ENCODE measurements at places on chromosomes 7 and 10.

DNA sequence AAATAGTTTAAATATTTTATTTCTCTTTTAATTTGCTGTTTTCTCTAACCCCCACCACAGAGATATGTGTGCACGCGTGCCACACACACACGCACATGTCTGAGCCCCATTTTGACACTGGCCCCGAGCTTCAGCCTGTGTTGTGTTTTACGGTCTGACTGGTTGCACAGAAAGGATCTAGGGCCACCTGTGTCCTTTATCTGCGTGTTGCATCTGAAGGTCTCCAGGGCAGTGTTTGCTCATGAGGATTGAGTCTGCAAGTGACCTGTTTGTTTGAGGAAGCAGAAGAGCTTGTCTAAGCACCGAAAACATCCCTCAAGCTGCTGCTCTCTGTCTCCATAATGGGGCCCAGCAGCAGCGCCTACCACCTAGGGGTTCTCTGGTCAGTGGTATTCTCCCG, 266.4 kb upstream of the LYZL1 start:
- no peak for ATAC-seq

DNA sequence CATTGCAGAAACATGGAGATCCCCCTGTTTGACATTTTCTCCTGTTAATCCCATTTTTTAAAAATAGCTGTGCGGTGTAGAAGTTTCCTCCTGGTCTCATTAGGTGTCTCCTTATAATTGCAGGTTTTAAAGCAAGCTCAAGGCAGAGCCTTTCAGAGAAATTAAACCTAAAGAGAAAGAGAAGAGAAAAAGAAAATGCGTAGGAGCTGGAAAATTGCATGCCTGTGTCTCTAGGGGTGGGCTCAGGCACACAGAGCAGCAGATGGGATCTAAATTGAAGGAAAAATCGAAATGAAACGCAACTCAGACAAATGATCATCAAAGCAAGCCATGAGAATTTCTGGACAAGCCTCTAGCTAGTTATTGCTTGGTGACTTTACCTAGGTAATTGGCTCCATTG, 40.1 kb downstream of the GPR26 start:
- ATAC-seq: no peak

GRCh38 chr7:28606421-28606820, 194.1 kb downstream of the CREB5 start:
- ATAC-seq: no peak

DNA sequence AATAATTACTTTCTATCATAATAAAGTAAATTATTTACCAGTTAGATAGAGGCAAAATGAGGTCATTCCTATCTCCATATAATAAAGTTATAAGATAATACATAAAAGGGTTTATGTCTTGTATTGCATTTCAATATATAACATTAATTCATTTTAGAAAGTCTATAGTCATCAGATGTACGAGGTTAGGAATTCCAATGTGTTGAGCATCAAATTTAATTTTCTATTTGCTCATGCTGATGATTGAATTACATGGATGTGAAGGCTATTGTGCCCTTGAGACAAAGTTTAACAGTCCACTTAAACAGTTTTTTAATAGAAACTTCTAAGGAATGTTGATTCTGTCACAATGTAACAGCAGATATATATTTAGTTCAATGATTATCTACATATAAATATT, 678.3 kb upstream of the LRRN3 start:
- ATAC-seq: no peak

GRCh38 chr7:128034825-128035224, 3.6 kb upstream of the LRRC4 start:
- no peak for ATAC-seq

DNA sequence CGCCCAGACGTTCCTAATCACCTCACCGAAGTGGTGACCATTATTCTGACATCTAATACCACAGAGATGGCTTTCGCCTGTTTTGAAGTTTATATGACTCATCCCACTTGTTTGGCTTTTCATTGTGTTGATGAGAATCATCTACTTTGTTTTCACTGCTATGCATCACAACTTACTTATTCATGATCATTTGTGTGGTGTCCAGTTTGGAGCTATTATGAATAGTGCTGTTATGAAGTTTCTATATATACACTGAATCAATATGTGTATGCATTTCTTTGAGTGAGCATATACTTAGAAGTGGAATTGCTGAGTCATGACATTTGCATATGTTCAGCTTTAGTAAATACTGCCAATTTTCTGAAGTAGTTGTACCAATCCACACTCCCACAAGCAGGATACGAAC, 38.6 kb upstream of the TNKS2 start:
- ATAC-seq: peak; percentile 39

DNA sequence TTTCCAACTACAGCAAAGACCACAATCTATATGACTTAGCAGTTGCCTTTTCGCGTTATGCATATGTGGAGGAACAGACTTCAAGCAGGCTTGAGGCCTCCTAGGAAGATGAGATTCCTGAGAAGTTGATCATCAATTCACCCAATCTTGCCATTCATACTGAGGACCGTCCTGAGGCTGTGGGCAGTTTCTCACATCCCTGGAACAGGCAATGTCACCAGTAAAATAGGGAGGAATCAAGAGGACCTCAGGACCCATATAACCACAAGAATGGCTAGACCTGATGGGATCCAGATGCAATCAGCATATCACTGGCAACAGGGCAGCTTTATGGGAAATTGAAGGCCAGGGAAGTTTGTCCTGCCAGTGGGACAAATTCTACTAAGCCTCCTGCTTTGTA, 17.3 kb downstream of the KDM7A start:
- no peak for ATAC-seq

DNA sequence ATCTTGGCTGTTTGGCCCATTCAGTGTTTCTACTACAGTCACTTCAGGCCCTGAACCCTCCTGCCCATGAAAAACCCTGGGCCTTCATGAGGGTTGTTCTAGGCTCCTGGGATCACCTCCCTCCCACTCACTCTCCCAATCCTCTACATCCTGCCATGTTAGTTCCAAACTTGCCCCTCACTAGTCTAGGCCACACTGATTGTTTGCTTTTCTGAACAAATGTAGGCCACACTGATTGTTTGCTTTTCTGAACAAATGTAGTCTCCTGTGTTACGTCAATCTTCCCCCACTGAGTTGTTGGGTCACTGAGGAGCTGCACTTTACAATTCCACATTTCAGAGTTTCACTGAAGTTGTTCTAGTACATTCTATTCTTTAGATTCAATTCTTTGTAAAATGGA, 5.3 kb upstream of the ALDH18A1 start:
- ATAC-seq: no peak

DNA sequence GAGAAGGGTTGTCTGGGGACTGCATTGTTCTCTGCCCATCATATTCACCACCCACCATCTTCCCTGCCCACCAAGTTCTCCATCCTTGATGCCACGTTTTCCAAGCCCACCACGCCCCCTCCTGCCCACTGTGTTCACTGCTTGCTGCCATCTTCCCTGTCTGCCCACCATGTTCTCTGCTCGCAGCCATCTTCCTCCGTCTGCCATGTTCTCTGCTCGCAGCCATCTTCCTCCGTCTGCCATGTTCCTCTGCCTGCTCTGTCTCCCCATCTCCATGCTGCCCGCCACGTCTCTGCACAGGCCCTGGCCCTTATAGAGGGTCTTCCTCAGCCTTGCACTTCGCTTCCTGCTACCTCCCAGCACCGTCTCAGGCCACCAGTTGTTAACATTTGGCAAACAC, 30.0 kb upstream of the ZNF32 start:
- no peak for ATAC-seq

DNA sequence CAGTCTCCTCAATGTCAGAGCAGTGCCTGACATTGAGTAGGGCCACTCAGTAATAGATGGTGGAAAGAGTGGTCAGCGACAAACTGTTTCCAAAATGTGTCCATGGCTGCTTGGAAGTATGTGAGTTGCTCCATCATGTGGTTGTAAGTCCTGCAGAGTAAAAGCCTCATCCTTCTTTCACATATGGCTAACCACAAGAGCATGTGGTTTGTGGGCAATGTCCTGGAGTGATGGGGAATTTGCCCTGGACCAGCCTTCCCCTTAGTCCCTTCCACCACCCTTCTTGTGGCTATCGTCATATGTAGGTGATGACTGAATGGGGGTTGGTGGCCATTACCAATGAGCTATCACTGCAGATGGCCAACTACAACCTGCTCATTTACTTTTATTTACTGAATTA, 33.0 kb upstream of the PLXNA4 start:
- no peak for ATAC-seq

- ATAC-seq: no peak
Observed at GRCh38 chr10:132671228-132672154, 114.5 kb downstream of the NKX6-2 start.

DNA sequence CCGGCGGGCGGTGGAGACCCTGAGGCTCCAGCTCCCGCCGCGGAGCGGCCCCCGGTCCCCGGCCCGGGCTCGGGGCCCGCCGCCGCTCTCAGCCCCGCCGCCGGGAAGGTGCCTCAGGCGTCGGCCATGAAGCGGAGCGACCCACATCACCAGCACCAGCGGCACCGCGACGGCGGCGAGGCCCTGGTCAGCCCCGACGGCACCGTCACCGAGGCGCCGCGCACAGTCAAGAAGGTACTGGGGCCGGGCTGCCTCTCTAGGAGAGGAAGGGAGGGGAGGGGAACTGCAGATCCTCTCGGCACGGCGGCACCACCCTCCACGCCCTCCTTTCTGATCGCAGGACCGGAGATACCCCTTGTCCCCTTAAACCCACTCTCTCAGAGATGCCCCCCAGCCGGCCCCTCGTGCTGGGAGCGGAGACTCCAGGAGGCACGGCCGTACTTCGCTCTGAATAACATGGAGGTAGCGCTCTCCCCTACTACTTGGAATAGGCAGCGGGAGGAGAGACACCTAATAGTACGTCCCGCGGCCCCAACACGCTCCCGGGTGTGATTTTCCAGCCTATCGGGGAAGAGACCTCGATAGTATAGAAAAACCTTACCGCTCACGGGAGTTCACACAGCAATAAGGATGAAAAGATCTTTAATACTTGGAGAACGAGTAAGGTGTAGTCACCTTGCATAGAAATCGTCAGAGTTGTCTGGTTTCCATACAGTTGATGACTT, 538 bp downstream of the AHCYL2 start:
- peak; percentile 53 for ATAC-seq

DNA sequence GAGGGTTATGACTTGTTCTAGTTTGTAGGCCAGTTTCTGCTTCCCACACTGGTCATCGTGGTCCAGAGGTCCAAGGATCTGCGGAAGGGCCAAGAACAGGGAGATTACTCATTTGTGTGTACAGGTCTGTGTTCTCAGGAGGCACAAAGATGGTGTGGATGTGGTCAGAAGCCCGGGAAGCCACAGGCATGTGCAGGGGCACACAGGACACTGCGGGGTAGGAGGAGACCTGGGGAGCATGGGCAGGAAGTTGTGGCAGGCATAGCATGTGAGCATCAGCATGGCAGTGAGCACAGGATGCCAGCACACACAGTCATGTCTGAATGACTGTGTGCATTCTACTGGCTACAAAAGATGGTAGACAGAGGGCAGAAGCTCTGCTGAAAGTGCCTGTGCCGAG, 445.8 kb downstream of the PLXNA4 start:
- no peak for ATAC-seq

DNA sequence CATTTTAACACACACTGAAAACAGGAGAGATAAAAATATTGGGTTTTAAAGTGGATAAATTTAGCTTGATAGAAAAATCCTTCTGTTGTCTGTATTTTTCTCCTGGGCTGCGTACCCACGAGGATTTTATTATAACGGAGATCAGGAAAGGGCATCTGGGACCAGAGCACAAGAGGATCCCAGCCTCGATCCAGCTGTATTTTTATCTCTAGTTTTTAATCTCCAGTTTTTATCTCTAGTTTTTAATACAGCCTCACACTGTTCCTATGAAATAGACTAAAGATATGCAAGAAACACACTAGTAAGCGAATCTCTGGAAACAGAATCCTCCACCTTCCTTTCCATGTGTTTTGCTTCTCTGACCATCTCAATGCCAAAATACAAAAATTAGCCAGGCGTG, 295.2 kb downstream of the FRMD4A start:
- no peak for ATAC-seq

GRCh38 chr7:417625-417889, 102.1 kb downstream of the PDGFA start:
- ATAC-seq: no peak

- ATAC-seq: peak; percentile 55
Observed at GRCh38 chr10:27446091-27446918, 57.8 kb upstream of the RAB18 start.

DNA sequence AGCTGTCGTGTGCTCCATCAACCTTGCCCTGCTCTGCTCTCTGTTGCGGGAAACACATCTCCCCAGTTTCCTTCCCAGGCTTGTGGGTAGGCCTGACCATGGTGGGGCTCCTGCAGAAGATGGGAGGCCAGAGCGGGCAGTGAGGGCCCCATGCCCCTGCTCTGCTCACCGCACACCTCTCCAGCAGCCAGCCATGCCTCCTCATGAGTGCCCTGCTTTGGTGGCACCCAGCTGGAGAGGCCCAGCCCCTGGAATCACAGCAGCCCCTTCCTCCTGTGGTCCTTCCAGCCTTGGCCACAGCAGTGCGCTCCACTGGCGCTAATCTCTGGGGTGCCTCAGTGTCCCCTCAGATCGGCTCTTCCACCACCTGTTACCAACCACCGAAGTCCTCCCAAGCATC, 4.2 kb upstream of the OPN4 start:
- ATAC-seq: no peak

GRCh38 chr7:51927738-51928137, 611.1 kb upstream of the COBL start:
- no peak for ATAC-seq

DNA sequence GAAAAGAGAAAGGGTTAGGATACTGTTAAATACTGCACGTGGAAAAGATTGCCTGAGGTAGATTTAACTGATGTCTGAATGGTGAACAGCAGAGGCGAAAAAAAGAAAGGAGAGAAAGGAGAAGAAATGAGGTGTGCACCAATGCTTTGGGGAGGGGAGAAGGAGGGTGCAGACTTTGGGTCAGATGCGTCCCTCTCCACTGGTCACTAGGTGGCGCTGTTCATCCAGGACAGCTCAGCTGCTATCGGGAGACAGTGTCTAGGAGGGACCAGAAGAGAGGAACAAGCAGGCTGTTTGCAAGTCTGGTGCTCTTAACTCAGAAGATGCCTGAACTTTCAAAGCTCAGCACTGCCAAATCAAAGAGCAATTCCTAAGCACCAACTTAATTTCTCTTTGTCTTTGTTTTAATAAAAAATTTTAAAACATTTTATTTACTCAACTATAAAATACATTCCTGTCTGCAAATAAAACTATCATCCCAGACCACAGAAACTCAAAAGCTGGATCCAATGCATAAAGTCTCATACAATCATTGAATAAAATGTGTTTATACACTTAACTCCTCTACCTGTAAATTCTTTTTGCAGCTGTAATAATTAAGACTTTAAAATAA, 83.9 kb upstream of the PDLIM1 start:
- ATAC-seq: peak; percentile 94
